Thyroid gland (tissue), 4 donors: ENCODE measurements at places on chromosomes 2 and 18. TPM values are rescaled to one million over a fixed set of nuclear protein-coding genes. Genes with fewer than 3 reads are reported as not detected.

ADD2 gene
- total RNA-seq = 6.5 TPM

CDKL4 gene
- 1.1 TPM for total RNA-seq

NGEF gene
- not detected for total RNA-seq

TCF7L1 gene
- total RNA-seq = 12.1 TPM

CCDC141 gene
- total RNA-seq = 5.0 TPM

GPR55 gene
- 0.11 TPM for total RNA-seq

GRCh38 chr2:42724886-42725285, 39.0 kb downstream of the OXER1 start:
- DNase-seq = no peak

DNA sequence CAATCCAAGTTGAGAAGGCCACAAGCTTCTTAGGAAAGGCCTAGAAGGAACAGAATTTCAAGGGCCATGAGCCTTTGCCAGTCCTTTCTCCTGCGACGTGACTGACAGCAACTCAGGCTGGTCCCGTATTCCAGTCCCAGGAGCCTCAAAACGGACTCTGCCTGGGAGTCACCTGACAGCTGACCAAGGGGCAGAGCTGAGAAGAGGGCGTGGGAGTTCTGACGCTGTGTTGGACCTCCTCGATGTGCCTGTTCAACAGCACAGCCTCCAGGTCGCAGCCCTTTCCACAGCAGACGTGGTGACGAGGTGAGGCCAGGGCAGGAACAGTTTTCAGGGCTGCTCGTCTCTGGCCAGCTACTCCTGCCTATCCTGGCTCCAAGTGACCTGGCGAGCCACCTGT, 37.6 kb downstream of the CENPO start:
- DNase-seq = no peak

DNA sequence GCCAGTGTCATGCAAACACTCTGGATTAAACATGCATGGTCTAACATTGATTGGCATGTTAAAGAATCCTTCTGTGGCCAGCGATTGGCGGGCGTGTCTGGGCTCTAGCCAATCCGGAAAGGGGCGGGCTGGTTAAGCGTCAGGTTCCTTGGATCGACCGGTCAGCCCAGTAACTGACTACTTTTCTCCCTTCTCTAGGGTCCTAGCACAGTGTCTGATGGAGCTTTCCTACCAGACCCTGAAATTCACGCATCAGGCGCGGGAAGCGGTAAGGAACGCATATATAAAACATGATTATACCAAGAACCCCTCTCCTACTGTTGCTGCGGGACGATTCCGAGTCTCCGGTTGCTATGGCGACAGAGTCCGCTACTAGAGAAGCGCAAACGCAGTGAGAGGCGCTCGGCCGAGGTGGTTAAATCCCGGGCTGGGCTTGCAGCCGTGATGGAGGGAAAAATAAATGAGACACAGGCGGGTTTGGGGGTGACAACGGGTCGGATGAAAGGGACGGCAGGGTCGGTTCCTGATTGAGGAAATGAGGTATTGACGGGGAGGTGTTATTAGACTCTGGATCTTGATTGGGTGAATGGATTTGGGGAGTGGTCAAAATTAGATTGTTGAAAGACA, 29.4 kb downstream of the KATNAL2 start:
- DNase-seq = peak; percentile 74

GRCh38 chr2:219171231-219171651, 1.4 kb upstream of the SLC23A3 start:
- peak; percentile 52 for DNase-seq

GRCh38 chr2:181779288-181780021, 99.1 kb upstream of the NEUROD1 start:
- no peak for DNase-seq

GRCh38 chr2:207143215-207144172, 22.3 kb downstream of the KLF7 start:
- peak; percentile 89 for DNase-seq

DNA sequence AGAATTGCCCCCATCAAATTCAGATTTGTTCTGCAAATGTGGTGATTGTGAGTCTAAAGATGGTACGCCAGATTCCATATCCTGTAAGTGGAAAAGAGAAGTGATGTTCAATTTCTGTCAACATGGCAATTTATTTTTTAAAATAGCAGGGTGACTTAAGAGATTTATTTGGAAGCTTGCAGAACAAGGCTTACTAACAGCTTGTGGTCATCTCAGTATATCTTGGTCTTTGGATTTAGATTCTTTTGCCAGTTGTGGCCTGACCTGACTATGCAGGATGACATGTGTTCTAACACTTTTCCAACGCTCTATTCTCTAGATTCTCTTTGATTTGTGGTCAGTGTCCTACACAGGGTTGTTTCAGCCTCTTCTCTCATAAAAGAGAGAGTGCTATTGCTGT, 74.4 kb downstream of the MAP3K20 start:
- no peak for DNase-seq

- DNase-seq = no peak
Measured at GRCh38 chr18:10003281-10003680, 89.5 kb downstream of the VAPA start.

- peak; percentile 8 for DNase-seq
Measured at GRCh38 chr18:64110692-64111480, 38.0 kb downstream of the LINC00305 start.
